ENCODE measurements at places on chromosomes 1 and 21. TPM values are rescaled to one million over a fixed set of nuclear protein-coding genes. Genes with fewer than 3 reads are reported as not detected.

DNA sequence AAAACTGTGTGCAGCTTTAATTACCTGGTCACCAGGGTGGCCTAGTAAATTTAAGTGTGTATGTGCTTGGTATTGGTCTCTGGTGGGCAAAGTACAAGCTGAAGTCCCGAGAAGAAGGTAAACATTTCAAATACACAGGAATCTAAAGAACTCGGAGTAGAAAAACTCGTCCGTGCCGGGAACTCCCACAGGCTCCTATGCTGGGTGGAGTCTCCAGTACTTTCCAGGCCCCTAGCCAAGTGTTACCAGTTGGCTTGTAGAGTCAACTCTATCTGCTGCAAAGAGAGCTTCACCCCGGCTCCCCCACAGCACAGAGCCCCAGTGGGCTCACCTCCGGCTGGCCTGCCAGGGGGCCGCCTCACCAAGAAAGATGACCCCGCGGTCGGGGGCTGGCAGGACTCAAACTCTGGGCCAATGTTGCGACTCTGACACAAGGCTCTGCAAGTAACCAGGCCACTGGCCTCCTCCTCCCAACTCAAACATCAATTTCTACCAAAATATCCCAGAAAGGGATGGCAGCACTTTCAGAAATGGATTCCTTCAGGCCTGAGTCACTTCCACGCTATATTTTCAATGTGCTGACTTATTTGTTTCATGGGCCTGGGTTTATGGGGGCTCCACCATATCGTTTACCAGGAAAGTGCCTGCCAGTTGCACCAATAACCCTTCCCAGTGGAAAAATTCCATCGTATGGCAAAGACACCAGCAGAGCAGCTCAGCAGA lies 73.9 kb downstream of the SLC66A1 start:
- no peak for DNase-seq

GRCh38 chr1:91876781-91877573 lies 9.0 kb downstream of the TGFBR3 start:
- DNase-seq = no peak

- DNase-seq = no peak
These were observed 29.3 kb downstream of the NIBAN1 start for GRCh38 chr1:184945029-184945428.

GRCh38 chr1:63004868-63005267 lies 220.9 kb downstream of the ATG4C start:
- no peak for DNase-seq

- DNase-seq = no peak
These were observed 20.4 kb upstream of the TAS1R2 start for GRCh38 chr1:18879791-18880309.

DNA sequence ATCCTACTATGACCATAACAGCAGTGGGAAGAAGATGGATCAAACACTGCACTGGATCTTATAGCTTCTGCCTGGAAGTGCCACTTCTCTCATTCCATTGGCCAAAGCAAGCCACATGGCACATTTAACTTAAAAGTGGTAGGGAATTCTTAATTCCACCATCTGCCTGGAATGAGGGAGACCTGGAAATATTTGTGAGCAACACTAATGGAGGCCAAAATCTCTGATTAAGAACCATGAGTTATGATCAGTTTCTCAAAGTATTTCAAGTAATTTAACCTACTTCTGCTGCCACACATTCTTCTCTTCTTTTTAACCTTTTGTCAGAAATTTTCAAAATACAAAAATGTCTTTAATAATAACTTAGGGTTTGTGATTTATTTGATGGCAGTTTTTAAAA lies 154.0 kb upstream of the C1orf87 start:
- no peak for DNase-seq

- DNase-seq = no peak
These were observed 1452.3 kb downstream of the NCAM2 start for GRCh38 chr21:22450507-22450906.

GRCh38 chr1:61050541-61051442 lies 31.6 kb upstream of the NFIA start:
- DNase-seq = no peak

- no peak for DNase-seq
These were observed 29.0 kb downstream of the JUN start for GRCh38 chr1:58754683-58755467.

Gene SEMA4A
- 1.8 TPM for total RNA-seq

Gene OLIG2
- total RNA-seq = 0.56 TPM

Gene FAM177B
- not detected for total RNA-seq

Gene MROH9
- not detected for total RNA-seq

Measured in osteocyte (in vitro differentiated cells).